ENCODE measurements at places on chromosomes 11 and 22. TPM values are rescaled to one million over a fixed set of nuclear protein-coding genes. Genes with fewer than 3 reads are reported as not detected.

The LTBP3 gene
- total RNA-seq, result 13.1 TPM

The BTBD18 gene
- total RNA-seq, result not detected

The OR52E4 gene
- total RNA-seq, result not detected

The ROBO4 gene
- 278 TPM for total RNA-seq

The TUB gene
- 1.4 TPM for total RNA-seq

The CASP5 gene
- total RNA-seq, result not detected

The CCDC73 gene
- not detected for total RNA-seq

The TRIM6 gene
- total RNA-seq, result 3.9 TPM

The PATE2 gene
- total RNA-seq, result 0.13 TPM

The LSP1 gene
- under 0.01 TPM for total RNA-seq

The STK33 gene
- total RNA-seq, result 0.64 TPM

The DERL3 gene
- 0.76 TPM for total RNA-seq

The SCGB1D2 gene
- not detected for total RNA-seq

The SNU13 gene
- total RNA-seq, result 67.3 TPM
